ENCODE measurements at places on chromosomes 12 and 14.

DNA sequence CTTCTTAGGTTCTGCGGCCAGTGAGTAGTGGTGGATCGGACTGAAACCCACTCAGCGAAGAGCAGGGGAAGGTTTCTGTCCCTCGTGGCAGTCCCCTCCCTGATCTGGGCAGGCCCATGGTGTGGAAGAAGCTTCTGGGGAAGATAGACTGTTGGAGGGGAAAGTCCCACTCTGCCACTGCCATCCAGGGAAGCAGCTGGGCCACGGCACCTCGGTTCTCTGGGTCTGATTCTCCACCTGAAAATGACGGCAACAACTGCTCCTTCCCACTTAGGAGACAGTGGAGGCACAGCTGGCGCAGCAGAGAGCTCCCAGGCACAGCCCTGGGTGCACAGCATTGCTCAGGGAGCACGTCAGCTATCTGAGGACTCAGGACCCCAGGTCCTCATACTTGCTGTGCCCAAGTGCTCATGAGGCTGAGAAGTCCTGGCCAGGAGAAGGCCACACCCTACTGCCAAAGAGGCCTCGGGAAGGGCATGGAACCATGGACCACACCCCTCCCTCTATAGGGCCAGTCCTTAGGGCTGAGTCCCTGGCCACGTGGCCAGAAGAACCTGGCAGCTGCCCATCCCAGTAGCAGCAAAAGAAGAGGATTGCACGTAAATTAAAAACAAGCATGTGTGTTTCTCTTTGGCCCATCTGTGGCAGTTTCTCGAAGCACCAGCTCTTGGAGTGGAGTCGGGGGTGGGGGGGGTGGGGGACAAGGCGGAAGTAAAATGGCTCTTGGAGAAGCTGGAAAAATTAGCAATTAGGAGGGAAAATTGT is 85.3 kb upstream of the BCL11B start:
- DNase-seq: no peak

DNA sequence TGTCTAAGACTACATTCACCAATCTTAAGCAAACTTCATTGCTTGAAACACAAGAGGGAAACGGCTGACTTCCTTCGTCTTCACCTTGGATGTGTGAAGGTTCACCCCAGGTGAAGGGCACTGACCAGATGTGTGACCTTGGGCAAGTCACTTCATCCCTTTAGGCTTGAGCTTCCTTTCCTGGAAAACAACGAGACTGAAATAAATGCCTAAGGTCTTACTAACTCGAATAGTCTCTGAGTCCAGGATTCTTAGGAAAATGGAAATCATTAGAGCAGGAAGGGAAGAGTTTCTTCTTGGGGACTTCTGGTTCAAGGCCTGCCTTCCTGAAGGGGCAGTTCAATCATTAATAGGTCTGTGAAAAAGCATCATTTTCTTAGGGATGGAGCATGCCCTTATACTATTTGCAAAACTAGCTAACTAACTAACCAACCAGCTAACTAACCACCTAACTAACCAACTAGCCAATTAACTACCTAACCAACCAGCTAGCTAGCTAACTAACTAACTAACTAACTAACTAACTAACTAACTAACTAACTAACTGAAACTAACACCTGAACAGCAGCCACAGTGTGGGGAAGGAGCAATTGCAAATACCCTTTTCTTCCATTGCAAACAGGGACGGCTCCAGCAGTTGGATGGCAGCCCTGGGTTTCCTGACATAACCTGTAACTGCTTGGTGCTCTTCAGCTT is 31.5 kb upstream of the EMP1 start:
- no peak for DNase-seq

- no peak for DNase-seq
Measured at GRCh38 chr12:15855646-15856045, 26.5 kb upstream of the STRAP start.

DNA sequence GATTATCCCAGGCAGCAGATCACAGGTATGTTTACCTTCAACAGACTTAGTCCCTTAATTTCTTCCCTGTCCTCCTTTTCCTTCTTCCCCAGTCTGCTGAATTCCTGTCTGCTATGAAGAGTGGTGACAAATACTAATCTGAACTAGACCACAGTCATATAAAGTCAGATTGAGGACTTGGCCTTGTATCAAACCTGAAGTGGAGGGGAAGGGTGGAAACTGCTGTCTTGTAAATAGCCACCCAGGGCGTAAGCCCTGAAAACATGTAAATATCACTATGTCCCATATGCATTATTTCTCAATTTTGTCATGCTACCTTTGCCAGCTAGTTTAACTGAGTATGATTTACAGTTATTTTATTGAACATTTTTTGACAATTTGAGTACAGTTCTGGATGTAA is 368.0 kb downstream of the CCDC91 start:
- DNase-seq: no peak

GRCh38 chr12:113347892-113348291 is 10.5 kb upstream of the PLBD2 start:
- no peak for DNase-seq

- peak; percentile 57 for DNase-seq
Measured at GRCh38 chr12:66087365-66087943, 43.1 kb downstream of the LLPH start.

Measured in GM13976 (cell line).